ENCODE measurements at places on chromosomes 7 and 10.

DNA sequence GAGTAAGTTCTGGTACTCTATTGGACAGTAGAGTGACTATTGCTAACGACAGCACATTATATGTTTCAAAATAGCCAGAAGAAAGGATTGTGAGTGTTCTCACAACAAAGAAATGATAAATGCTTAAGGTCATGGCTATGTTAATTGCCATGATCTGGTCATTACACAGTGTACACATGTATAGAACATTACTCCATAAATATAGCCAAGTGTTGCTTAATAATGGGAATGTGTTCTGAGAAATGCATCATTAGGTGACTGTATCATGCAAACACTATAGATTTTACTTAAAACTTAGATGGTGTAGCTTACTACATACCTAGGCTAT, 19.6 kb downstream of the EPC1 start:
- no peak for DNase-seq

- no peak for DNase-seq
Measured at GRCh38 chr7:138602451-138602850, 98.7 kb downstream of the SVOPL start.

DNA sequence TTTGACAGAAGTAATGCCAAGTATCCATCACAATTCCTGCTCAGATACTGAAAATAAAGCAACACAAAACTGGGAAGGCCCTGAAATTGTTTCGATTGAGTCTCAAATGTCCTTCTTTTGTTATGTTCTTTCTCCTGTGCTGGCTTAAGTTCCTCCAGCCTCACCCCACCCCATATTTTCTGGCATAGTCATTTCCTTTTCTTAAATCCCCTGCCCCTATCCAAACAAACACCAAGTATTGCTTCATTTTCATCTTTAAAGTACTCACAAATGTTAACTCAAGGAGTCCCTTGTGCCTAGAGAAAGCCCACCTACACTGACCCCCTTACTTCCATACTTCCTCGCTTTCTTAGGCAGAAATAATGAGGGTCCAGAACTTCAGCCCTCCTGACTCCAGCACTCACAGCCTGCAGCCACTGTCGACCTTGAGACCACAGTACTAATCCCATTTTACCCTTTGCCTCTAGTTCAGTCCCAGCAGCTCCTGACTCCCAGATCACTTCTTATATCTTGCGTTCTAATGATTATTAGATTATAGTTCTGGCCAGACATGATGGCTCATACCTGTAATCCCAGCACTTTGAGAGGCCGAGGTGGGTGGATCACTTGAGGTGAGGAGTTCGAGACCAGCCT, 73.2 kb upstream of the ST8SIA6 start:
- DNase-seq = no peak

DNA sequence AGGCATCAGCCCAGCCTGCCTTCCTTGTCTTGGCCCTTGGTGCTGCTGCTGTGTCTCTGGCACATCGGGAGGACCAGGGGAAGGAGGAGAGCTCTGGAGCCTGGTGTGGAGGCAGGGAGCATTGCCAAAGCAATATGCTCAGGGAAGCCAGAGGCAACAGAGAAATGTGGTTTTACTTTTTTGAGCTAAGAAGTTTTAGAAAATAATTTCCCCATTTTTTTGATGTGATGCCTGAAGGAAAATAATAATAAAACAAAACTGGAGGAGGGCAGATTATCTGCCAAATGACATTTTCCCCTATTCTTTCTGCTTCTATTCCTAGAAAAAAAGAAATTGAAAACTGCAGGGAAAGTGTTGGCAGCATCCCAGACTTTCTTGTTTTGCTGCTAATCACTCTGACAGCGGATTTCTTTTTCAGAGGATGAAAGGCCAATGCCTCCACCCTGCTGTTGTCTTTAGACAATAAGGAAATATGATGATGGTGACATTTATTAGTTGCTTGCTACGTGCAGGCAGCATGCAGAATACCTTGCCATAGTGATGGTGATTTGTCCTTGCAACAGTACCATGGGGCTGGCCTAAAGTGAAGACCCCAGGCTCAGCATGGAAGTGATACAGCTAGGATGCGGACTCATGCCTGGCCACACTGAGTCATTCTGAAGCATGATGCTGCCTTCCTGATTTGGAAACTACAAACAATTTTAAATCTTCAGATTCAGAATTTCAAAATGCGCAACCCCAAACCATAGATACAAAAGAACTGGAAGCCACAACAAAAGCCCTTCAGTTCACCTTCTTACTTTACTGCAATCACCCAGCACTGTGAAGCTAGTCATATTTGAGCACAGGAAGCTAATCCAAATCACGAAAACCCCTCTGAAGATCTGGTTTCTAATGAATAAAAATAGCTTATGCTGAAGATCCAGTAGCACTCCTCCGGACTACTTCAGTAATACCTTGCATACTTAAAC, 260.2 kb upstream of the TMEM72 start:
- DNase-seq = peak; percentile 58

DNA sequence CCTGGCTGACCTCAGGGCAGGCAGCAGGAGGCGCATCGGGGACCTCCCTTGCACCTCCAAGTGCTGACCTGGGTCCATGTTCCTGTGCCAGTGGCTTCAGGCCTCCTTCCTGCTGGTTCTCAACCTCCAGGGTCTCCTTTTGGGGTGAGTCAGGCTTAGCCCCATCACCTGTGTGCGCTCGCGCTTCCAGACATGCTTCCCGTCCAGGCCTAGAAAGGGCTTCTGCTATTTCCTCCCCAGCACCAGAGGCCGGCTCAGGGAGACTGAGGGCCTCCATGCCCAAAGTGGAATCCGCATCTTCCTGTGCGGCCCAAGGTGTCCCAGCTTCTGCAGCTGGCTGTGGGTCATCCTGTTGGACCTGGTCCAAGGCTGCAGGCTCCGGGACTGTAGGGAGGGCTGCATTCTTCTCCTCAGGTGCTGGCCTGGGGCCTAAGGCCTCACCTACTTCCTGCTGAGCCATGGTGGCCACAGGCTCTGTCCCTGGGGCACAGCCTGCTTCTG, 5.9 kb downstream of the NACAD start:
- DNase-seq = no peak

- DNase-seq = no peak
Measured at GRCh38 chr7:8378349-8379019, 54.9 kb upstream of the NXPH1 start.

GRCh38 chr7:26185131-26185843, 15.3 kb downstream of the HNRNPA2B1 start:
- DNase-seq = no peak

DNA sequence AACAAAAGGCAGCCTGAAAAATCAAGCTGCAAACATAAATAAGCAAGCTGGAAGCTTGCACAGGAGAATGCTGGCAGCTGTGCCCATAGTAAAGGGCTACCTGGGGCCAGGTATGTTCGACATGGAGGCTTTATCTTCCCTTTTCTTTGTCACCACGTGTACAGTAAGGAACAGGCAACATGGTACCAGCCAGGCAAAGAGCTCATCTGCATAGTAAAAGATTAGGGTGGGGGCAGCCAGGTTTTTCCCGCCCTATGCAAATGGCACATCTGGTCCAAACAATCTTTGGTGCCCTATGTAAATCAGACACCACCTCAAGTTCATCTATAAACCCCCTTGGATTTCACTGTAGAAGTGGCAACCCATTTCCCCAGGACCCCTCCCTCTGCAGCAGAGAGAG, 625.1 kb downstream of the TYW1 start:
- no peak for DNase-seq

DNA sequence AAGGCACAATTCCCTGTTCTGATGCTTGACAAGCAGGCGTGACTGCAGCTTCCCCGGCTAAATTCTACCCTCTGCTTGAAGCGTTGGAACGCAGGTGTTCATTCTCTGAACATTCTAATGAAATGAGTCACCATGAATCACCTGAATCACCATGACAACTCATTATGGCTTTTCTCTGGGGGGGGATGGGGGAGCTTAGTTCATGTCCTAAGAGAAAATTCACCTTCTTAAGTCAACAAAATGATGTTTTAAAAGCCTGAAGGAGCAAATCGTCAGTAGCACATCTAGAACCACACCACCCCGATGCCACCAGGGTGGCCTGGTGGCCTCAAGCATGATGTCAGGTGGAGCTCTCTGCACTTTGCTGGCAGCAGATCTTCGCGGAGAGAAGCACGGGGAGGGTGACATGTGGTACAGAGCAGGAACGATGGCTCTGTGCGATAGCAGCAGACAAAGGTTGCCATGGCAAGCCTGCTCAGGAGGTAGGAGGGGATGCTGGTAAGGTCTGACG, 33.7 kb downstream of the DDC start:
- no peak for DNase-seq

GRCh38 chr10:132493756-132494290, 43.8 kb upstream of the INPP5A start:
- DNase-seq = no peak

DNA sequence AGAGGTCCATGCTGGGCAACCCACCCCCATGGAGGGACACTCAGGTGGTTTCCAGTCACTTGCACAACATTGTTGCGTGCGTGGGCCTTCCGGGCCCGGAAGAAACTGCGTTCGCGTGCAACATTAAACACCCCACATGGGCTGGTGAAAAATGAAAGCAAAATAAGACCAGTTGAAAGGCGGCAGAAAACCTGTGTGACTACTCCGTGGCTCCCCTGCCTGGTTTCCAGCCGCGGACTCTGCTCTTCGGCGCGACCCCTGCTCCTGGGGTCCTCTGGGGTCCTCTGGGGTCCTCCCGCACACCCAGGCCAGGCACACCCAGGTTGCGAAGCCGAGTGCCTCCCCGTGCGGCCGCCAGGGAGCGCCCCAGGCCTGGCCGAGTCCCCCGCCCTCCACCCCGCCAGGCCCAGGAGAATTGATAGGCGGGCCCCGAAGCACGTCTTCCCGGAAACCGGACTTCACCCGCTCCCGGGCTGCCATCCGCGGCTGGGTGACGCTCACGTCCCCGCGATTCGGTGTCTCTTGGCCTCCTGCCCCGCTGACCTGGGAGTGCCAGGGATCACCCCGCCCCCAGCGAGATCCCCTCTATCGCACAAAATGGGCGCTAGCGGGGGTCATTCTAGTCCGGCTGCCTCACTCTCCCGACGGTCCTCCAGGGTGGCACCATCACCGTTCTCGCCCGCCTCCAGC, 1.9 kb upstream of the SH2D4B start:
- peak; percentile 67 for DNase-seq
